Activated CD8-positive, alpha-beta T cell treated with anti-CD3 and anti-CD28 coated beads for 36 hours (primary cell): ENCODE measurements at places on chromosomes 7 and 10. TPM values are rescaled to one million over a fixed set of nuclear protein-coding genes. Genes with fewer than 3 reads are reported as not detected.

Gene SEMA4G
- 1.2 TPM for total RNA-seq

Gene CSTF2T
- total RNA-seq, result 21.2 TPM

Gene INA
- 0.25 TPM for total RNA-seq

Gene SPACDR
- 4.6 TPM for total RNA-seq

Gene CYCS
- 266 TPM for total RNA-seq

Gene TMEM178B
- total RNA-seq, result 0.34 TPM

Gene CTAGE15
- total RNA-seq, result 0.36 TPM

Gene GPR15LG
- not detected for total RNA-seq

Gene CPXM2
- total RNA-seq, result not detected
